ENCODE measurements at places on chromosomes 13 and 19.

DNA sequence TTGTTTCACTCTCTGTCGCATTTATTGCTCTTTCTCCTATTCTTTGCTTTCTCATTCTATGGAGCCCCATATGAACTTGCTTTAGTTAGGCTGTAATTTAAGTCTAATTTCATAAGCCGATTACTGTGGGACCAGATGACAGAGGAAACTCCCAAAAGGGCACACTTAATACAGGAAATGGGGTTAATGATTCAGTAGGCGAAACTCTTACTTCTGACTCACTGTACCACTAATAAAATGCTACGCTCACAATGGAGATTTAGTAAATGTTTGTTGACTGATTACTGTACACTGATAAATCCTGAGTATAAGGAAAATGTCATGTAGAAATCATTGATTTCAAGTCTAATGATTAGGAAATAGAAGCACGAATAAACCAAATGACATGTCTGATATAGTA is 276.4 kb downstream of the KLF5 start:
- DNase-seq: peak; percentile 71

DNA sequence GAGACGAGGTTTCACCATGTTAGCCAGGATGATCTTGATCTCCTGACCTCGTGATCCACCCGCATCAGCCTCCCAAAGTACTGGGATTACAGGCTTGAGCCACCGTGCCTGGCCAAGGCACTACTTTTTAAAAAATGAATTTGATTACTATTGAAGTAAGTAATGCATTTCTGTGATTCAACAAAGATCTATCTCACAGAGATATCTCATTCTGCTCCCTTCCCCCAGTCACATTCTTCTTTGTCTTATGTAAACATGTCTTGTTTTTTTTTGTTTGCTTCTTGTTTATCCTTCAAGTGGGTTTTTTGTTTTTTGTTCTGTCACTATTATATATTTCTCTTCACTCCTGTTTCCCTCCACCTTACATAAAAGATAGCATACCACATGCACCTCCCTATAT is 6.6 kb downstream of the ZNF146 start:
- no peak for DNase-seq

DNA sequence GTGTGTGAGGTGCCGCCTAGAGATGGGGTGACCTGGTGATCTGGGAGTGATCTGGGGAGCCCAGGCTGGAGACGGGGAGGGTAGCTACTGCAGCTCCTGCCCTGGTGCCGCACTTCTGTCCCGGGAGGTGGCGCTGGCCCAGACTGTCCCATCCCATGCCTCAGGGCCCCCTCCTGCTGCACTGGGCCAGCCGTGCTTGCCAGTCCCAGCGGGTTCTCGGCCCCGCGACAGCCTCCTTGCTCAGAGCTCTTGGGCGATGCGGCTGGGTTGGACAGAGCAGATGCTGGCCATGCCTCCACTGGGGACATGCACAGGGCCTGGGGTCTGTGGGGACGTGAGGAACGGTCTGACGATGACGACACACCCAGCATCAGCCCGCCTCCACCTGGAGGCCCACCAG is 2.5 kb downstream of the RAX2 start:
- no peak for DNase-seq

DNA sequence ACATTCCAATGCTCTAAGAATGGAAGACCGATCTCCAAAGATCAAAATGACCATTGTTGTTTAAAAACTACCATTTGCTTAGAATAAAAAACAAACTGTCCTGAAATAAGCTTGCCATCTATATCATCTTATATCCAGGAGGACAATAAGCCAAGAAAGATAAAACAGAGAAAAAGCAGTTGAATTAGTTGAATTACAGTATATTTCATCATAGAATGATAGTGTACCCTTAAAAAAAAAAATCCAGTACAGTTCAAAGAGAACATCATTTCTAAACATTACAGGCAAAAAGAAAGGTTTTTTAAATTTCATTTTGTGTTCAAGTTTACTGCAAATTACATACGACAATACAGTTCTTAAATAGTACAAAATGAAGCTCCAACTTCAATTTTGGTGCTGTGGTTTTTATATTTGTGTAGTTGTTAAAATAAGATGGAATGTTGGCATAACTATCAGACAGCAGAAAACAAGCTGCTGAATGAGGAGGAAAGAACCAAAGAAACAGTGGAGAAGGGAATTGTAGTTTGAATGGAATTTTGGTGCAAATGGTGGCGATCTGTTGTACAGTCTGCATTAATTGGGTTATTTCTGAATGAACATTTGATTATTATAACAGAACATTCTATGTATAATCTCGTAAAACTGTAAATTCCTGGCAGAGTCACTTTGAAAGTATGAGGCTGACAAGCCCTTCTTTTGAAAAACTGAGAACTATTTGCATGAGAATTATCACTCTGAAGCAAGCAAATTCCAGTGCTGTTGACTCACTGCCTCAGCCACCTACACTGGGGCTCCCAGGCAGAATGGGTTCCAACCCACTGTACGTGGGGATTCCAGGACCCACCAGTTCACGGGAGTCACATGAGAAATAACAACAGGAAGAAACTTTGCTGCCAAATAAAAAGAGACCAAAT is 37.7 kb downstream of the LHFPL6 start:
- peak; percentile 51 for DNase-seq

DNA sequence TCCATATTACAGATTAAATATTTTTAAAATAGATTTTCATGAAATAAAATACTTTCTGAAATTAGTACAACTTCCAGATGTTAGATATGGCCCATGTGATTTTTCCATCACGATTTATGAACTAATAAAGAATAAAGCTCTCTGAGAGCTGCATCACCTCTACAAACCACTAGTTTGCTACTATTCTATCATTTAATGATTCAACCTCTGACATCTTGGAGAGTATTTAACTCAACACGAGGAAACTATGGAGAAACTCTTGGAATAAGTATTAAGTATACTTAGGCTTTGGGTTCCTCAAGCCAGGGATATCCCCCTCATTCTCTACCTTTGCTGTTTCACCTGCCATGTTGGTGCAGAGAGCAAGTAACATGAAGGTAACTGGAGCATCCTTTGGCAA is 55.7 kb downstream of the DACH1 start:
- no peak for DNase-seq

DNA sequence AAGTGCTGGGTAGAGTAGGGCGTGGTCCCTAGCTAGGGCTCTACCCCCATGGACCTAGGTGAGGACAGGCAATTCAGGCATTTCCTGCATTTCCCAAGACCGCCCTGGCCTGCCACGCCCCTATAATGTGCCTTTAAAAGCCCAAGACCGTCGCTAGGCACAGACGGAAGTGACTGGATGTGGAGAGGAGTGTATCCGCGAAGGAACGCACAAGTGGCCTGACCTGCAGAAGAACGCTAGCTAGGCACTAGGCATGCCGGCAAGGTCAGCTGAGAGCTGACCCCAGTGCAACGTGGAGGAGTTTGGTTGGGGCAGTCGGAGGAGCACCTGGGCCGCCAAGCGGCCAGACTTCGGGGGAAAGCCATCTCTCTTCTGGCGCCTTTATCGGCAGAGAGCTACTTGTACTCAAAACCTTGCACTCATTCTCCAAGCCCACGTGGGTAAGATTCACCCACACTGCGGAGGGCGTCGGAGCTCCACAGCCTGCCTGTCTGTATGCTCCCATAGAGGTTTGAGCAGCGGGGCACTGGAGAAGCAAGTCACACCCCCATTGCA is 370.0 kb downstream of the FGF9 start:
- no peak for DNase-seq

- DNase-seq: no peak
These were observed 11.0 kb downstream of the CYTH2 start for GRCh38 chr19:48480183-48480557.

GRCh38 chr13:73304442-73304841 is 245.6 kb downstream of the KLF5 start:
- DNase-seq: no peak

GRCh38 chr19:52171321-52172169 is at the start of gene ZNF836:
Gene ZNF836 (minus strand): TSS chr19:52171621. CDS start chr19:52168072, 3,549 bp downstream.
- peak; percentile 39 for DNase-seq

DNA sequence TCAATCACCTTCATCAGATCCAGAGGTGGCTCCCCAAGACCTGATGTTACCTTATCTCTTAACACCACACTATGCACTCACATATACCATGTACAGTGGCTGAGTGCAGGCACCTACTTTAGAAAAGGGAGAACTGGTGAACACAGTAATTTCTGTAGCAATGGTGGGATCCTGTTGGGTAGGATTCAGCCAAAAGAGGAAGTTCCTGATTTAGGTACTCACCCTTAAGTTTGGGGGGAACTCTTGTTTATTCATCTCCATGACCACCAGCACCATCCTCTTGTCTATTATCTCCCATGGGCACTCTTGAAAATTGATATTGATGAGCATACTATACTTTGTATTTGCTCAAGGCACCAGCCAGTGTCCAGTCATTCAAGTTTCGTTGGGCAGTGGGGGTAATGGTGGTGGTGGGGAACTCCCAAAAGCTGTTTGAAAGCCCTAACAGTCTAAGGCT is 324.4 kb downstream of the LMO7 start:
- no peak for DNase-seq

DNA sequence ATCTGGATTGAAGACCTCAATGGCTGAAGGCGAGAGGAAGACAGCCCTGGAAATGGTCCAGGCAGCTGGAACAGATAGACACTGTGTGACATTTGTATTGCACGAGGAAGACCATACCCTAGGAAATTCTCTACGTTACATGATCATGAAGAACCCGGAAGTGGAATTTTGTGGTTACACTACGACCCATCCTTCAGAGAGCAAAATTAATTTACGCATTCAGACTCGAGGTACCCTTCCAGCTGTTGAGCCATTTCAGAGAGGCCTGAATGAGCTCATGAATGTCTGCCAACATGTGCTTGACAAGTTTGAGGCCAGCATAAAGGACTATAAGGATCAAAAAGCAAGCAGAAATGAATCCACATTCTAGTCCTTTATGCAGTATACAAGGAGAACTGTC is 1.2 kb downstream of the POLR1D start:
- no peak for DNase-seq

DNA sequence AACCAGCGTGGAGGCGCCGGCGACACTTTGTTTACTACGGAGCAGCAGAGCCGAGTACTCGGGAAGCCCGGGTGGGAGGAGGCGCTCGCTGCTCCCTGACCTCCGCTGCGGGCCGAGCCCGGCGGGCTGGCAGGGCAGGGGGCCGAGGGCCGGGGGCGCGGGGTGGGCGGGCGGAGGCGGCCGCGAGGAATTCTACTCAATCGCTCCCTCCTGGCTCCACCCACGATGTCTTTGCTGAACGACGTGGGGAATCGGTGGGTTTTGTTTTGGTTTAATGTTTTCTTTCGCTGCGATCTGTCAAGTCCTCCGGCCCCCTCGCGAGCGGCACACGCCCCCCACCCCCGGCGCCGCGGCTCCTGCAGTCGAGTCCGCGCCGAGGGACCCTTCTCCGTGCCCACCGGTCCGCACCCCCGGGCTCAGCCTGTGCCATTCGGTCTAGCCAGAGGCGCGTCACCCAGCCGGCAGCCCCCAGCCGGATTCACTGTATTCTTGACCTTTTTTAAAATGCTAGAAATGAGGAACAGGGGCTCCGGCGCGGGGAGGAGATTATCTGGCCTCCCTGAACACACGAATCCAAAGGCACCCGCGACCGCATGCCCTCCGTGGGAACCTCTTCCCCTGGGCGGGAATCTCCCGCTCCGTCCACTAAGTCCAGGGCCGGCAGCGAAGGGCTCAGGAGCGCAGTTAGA is 636 bp upstream of the FOXO1 start:
- DNase-seq: no peak

DNA sequence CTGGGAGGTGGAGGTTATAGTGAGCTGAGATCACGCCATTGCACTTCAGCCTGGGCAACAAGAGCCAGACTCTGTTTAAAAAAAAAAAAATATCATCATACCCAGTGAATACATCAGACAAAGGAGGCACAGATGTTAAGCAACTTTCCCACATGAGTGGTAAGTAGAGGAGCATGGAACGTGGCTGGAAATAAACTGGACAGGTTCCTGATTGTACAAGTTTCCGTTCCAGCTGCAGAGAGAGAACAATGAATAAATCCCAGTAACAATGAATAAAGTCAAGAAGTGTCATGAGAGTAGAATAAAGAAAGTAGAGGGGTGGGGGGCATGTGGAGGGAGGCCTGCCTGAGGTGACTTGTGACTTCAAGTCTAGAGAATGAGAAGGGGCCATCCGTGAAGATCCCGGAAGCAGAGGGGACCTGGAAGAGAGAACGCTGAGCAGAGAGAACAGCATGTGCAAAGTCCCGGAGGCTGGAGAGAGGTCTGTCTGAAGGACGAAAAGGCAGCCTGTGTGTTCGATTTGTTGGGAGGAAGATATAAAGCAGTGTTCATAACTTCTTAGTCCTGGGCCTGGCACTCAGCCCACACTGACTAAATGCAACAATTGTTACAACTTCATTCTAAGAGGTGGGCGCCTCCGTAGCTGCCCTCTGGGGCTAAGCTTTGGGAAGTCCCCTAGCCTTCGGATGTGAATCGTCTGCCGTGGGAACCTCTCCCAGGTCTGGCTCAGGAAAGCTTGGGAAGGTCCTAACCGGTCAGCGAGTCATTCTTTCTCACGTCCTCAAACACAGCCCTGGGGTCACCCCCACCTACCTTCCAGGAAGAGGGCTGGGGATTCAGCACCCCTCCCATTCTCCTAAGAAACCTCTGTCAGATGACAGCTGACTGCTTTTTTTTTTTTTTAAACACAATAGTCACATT is 15.3 kb upstream of the ARHGEF18 start:
- no peak for DNase-seq

GRCh38 chr19:4891066-4891465 is 11.6 kb downstream of the ARRDC5 start:
- DNase-seq: no peak

DNA sequence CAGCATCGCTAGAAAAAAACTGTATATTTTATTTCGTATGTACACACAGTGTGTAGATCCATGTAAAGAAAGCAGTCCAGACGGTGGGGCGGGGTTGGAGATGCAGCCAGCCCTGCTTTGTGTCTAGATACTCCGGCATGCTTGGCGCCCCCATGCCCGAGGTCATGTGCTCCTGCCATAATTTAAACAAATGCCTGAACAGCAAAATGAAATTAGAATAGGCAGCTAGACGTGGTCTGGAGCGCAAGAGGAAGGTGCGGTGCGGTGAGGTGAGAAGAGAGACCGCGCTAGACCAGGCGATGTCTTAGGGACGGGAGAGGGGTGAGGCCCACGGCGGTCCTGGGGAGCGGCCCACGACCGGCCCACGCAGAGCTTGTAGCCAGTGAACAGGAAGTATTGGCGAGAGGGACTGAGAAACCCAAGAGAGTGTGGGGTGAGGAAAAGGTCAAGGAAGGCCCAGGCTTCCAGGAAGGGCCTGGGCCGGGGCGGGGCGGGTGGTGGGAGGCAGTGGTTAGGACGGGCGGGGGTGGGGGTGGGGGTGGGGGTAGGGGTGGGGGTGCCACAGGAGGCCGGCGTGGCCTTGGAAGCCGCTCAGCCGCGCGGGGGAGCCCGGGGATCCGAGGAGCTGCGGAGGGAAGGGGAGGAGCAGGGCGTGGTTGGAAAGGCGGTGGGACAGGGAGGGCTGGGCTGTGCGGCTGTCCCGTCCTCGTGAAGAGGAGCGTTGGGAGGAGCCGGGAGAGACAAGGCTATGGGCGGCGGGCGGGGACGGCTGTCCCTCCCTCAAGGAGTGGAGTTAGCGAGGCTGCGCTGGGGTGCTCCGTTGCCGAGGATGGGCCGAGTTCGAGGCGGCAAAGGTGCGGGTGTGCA is 254.7 kb upstream of the SGCG start:
- no peak for DNase-seq
